M059J (cell line): ENCODE measurements at places on chromosomes 11 and 22. TPM values are rescaled to one million over a fixed set of nuclear protein-coding genes. Genes with fewer than 3 reads are reported as not detected.
A peak's percentile ranks its signal among the peaks of the same experiment; 100 is the strongest.

DNA sequence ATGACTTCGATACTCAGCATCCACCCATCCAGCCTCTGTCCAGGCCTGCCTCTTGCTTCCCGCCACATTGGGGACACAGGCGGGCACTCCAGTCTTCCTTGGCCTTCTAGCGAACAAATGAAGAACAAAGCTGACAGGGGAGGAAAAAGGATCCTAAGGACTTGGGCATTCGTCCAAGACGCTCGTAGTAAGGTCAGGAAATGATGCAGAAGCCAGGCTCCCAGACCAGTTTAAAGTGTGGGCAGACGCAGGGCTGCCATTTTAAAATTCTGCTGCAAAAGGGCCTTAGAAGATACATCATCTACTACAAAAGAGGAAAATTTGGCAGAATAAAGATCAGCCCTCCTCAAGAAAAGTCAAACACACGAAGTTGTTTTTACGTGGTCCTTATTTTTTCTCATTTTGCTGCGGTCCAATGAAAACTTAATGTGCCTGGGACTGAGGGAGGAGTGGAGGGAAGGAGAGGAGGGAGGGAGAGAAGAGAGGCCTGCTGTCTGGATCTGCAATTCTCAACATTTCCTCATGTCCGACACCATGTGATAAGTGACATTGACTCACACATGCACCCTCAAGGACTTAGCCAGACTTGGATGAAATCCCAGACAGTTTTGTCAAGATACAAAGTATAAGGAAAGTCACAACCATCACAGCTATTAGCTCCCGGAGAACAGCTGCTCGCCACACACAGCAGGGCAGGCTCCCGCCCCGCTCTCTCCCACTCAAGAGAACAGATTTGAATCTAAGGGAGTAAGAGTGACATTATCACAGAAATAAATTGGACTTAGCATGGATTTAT is 5.7 kb downstream of the DNAL4 start:
- DNase-seq = peak; percentile 92

GRCh38 chr11:46457021-46457420 is 65.4 kb upstream of the CHRM4 start:
- DNase-seq = no peak

DNA sequence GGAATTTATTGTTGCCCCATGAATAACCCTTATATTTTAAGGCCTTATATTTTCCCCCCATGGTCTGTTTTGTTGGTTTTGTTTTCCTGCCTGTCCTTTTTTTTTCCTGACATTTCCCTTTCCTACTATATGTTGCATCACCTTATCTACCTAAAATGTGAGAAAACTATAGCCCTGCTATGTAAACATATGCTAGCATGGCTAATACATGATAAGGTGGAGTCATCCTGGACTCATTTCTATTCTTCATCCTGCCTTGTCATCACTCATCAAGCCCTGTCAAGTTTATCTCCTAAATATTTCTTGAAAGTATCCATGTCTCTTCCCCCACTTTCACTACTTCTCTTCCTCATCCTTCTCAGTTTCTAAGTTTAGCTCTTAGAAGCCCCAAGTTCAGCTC is 2168.8 kb upstream of the RAG2 start:
- no peak for DNase-seq

- no peak for DNase-seq
Measured at GRCh38 chr22:33831651-33832050, 88.6 kb downstream of the LARGE1 start.

- DNase-seq = no peak
Measured at GRCh38 chr22:20264614-20265452, 3.3 kb downstream of the RTN4R start.

The NOX4 gene
- total RNA-seq = not detected in 2 replicates

- peak; percentile 70 for DNase-seq
Measured at GRCh38 chr11:62611705-62612365, 740 bp downstream of the EML3 start.

GRCh38 chr11:64334764-64335735 is 5.0 kb upstream of the CCDC88B start:
- peak; percentile 99 for DNase-seq

The CDHR5 gene
- not detected in 2 replicates for total RNA-seq

GRCh38 chr22:27461470-27461869 is 340.1 kb downstream of the MN1 start:
- DNase-seq = peak; percentile 92

- DNase-seq = no peak
Measured at GRCh38 chr22:41758231-41758630, 42.2 kb upstream of the CCDC134 start.

The CYB5R2 gene
- total RNA-seq = 5.8 and 6.4 TPM in 2 replicates

DNA sequence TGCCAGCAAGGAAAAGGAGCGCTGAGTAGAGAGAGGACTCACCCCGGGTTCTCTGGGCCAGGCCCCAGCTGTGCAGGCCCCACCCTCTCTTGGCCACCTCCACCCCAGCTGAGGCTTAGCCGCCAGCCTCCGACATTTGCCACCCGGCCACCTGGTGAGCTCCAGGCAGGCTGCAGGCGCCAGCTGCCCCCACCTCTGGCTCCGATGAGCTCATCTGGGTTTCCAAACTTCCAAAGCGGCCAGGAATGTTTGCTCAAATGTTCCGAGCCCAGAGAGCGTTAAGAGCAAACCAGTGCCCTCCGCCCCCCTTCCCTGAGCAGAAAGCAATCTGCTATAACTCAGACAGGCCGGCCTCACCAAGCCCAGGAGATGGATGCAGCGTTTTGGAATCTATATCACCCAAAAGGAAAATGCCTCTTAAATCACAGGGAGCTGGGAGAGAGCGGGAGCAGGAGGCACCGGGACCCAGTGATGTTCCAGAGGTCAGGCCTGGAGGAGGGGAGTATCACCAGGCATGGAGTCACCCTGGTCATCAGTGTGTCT is 9.1 kb upstream of the MN1 start:
- peak; percentile 41 for DNase-seq

The APOL1 gene
- 24.0 and 31.5 TPM in 2 replicates for total RNA-seq

The RAD9A gene
- 7.3 and 13.3 TPM in 2 replicates for total RNA-seq

The OR5A1 gene
- not detected in 2 replicates for total RNA-seq

DNA sequence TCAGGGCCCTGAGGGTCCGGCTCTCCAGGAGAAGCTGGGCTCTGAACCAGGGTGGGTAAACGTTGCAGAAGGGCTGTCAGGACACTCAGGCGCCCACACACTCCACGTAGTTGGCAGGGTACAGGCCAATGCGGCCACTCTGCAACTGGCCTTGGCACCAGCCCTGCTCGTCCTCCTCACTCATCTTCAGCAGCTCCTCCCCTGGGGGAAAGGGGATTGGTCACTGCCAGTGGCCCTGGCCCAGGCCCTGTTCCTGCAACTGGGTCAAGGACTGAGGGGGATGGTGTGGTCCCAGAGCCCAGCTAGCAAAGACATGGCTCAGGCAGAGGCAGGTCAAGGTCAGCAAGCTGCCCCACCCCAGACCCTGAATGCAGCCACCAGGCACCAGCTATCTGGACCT is 1.2 kb upstream of the ARFGAP2 start:
- no peak for DNase-seq

DNA sequence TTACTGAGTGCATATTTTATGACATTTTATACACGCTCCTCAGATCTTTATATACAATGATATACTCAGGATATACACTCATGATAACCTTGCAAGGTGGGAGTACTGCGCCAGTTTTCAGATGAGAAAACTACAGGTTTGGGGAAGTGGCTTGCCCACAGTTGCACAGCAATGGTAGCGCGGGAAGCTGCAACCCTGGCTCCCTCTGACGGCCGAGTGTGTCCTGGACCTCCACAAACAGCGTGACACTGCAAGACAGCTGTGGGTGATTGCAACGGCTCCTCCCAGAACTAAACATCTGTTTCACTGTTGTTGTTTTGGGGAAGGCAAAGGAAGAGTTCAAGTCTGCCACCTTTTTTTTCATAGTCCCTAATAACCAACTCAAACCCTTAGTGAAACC is 47.0 kb downstream of the PACSIN2 start:
- DNase-seq = no peak

GRCh38 chr11:125465255-125465654 is 30.8 kb downstream of the FEZ1 start:
- DNase-seq = no peak

DNA sequence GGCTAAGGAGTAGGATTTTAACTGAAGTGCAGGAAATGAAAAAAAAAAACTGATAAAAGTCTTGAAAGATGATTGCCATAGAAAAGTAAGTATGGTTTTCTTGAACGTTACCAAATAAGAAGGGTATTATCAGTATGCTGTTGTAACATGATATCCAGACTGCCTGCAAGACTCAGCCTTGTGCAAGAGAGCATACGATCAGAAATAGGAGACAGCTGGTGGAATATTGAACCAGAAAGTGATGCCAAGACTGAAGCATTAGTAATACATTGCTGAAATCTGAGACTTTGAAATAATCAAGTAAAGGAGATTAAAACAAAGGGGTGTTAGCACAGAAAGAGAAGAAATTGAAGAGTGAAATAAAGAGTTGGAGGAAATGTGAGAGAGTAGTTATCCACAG is 452.7 kb upstream of the CNTN5 start:
- peak; percentile 11 for DNase-seq

GRCh38 chr11:111408789-111409727 is 30.0 kb upstream of the POU2AF1 start:
- DNase-seq = peak; percentile 58

The ADM2 gene
- 0.15 TPM in 1 of 2 replicates, not detected in the other for total RNA-seq

GRCh38 chr22:50613291-50613981 is 12.8 kb downstream of the MAPK8IP2 start:
- no peak for DNase-seq

- peak; percentile 80 for DNase-seq
Measured at GRCh38 chr11:126637795-126638175, 282.3 kb downstream of the ST3GAL4 start.

DNA sequence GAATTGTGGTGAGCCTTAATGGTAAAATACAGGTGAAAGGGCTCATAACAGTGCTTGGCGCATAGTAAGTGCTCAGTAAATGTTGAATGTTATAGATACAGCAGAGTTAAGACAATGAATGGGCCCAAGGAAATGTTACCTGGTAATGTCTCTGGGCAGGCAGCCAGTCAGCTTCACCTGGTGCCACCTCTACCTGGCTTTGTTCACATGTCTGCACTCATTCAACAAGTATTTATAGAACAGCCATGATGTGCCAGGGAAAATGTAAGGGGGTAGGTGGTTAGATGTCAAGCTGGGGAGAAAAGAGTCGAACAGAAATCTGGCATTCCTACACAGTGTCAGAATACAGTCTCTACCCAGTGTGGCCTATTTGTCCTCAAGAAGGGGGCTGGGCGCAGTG is 238.8 kb upstream of the SYN3 start:
- DNase-seq = no peak

The CEND1 gene
- total RNA-seq = not detected in 2 replicates

- peak; percentile 46 for DNase-seq
Measured at GRCh38 chr11:112797648-112798293, 163.4 kb upstream of the NCAM1 start.

DNA sequence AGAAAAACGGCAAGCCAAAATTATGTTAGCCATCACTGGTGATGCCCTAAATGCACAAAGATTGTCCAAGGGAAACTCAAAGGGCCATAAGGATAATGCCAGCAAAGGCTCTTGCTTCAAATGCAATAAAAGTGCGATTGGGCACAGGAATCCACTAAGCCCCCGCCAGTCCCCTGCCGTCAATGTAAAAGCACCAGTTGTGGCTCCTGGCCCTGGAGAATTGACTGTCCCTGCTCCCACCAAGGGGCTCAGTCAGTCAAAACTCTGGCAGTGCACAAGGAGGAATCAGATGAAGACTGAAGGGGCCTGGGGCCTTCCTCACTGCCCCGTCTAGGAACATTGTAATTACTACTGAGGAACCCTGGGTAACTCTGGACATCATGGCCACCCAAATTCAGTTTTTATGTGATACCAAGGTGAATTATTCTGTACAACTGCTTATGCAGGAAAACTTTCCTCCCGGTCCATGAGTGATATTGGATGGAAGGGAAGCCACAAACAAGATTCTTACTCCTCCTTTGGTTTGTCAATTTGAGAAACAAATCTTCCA is 85.6 kb downstream of the PIWIL4 start:
- no peak for DNase-seq

The ARHGAP42 gene
- total RNA-seq = 5.9 and 7.0 TPM in 2 replicates

The MMP27 gene
- total RNA-seq = not detected in 2 replicates

DNA sequence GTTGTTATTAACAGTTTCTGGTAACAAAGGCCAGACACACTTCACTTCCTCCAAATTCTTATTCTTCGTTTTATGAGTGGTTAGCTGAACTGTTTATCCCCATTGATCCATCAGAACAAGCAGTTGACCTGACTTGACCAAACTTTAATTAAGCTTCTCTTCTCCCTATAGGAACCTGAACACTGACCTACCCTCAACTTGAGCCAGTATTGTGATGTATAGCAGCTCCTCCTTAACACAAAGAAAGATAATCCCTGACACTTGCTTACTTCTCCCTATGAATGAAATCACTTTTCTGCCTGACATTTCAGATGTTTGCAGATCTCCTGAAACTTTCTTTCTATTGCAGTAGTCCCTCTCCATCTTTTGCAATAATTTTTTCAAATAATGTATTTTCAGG is 41.9 kb downstream of the ANO5 start:
- DNase-seq = no peak

The JHY gene
- 6.2 and 6.8 TPM in 2 replicates for total RNA-seq

The RIN1 gene
- 13.5 and 19.6 TPM in 2 replicates for total RNA-seq

DNA sequence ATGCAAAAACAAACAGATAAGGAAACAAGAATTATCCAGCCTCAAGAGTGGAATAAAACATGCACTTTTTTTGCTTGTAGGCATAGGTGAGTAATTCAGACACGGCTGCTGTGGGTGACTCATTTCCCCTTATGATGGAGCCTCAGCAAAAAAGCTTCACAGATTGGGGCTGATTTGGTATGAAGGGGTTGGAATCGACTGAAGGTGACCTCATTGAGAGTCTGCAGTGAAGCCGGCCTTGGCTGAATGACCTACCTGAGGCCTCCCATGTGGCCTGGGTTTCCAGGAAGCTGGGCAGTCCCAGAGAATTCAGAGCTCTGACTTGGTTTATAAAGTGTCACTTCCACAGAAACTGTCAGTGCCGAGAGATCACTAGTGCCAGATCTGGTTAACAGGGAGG is 34.2 kb upstream of the VPREB1 start:
- DNase-seq = peak; percentile 84

The SMTNL1 gene
- total RNA-seq = not detected in 2 replicates

DNA sequence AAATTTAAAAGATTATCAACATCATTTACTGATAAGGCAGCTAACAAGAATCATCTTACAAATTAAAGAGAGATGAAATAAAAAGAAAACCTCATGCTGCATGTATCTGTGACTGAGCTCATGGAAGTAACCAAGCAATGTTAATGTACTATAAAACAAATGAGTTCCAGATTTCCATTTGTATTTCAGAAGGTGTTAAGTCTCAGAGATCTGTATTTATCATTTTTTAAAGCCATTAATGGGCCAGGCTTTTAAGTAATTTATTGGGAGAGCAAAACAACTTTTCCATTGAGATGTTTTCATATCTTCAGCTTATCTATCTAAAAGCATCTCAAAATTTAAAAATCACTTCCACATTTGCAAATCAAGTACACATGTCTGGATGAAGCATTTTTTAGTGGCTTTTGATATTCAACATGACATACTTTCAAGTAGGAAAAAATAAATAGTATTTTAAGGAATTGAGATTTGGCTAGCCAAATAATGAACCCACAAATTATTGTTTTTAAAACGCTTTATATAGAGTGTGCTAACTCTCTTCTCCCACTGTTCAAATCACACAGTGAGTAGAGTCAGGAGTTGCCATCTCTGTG is 17.9 kb upstream of the BBOX1 start:
- DNase-seq = no peak
